Anterior cingulate cortex (tissue), 58 donors: ENCODE measurements at places on chromosomes 1 and 21.
A peak's percentile ranks its signal among the peaks of the same experiment; 100 is the strongest.

GRCh38 chr1:29860056-29860455 is 623.7 kb downstream of the PTPRU start:
- no peak for DNase-seq

- no peak for DNase-seq
Observed at GRCh38 chr1:155202198-155202597, 5.5 kb downstream of the THBS3 start.

- DNase-seq, result no peak
Observed at GRCh38 chr1:185271921-185272320, 45.1 kb downstream of the IVNS1ABP start.

DNA sequence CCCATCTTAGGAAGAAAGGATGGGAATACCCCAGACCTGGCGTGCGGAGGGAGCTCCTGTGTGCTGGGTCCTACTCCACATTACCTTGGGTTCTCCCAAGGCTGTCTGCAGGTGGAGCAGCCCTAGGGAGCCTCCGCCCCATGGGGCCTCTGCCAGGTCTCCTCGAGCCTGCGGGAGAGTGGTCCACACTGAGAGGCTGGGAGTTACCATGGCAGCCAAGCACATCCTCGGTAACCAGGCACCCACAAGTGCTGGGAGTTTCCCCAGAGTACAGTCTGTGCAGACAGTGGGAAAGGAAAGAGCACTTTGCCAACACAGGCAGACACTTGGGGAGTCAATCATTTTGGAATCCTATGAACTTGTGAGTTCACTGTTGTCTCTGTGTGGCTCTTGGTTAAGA is 249.4 kb downstream of the DYRK1A start:
- no peak for DNase-seq

DNA sequence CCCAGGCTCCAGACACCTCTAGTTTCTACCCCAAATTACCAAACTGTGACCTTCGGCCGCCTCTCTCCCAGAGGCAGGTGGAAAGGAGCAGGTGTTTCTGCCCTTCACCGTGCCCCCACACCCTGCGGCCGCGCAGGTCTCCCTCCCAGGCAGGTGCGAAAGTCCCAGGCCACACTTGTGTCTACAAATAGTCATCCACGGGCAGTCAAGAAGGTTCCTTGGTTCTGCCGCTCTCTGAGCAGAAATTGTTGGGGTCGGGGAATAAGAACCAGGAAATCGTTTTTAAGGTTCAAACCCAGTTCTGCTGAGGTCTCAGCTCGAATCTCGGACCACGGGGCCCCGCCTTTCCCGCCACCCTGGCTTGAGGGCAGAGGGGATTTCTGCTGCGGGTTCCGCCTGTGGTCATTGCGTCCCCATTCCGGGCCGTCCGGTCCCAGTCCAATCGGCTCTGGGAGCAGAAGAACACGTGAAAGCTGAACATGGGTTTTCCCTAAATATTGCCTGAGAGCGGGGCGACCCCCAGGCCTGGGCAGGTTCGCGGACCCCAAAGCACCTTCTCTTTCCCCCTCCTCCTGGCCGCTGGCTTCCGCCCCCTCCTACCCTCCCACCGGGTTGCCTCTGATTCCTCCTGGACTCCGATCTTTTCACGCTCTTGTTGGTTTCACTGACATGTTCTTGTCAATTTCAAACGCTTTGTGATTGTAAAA is 1.2 kb upstream of the ATF3 start:
- DNase-seq, result no peak

DNA sequence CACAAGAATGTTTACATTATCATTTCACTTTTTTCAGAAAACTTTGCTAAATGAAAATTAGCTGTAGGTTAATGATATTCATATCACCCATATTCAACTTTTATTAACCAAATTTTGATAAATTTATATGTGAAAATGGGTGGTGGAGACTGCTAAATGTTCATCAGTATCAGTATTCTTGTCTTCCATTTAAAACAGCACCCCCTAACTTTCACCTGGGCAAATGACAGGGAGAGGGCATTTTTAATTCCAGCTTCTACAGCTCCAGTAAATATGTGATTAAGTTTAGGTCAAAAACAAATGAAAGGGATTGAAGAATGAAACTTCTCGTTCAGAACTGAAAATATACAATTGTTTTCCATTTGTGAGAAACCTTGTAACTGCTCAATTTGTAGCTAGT is 722.2 kb downstream of the KCNT2 start:
- no peak for DNase-seq

DNA sequence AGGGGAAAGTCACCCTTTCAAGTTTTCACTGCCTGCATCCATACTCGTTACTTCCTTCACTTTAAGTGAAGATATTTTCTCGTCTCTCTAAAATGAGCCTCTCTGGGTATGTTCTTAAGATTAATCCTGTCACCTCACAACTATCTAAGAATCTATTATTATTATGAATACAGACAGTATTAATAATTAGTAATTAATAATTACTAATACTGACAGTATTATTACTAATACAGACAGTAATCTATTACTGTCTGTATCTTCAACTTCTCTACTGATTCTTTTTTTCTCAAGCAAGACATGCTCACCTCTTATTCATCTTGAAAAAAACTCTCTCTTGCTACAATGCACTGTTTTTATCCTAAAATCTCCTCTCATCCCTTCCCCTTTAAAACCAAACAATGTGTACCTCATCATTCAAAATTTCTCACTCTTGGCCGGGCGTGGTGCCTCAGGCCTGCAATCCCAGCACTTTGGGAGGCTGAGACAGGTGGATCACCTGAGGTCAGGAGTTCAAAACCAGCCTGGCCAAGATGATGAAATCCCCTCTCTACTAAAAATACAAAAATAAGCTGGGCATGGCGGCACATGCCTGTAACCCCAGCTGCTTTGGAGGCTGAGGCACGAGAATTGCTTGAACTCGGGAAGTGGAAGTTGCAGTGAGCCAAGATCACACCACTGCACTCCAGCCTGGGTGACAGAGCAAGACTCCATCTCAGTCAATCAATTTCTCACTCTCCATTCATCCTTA is 7.8 kb downstream of the NRDC start:
- DNase-seq, result no peak

DNA sequence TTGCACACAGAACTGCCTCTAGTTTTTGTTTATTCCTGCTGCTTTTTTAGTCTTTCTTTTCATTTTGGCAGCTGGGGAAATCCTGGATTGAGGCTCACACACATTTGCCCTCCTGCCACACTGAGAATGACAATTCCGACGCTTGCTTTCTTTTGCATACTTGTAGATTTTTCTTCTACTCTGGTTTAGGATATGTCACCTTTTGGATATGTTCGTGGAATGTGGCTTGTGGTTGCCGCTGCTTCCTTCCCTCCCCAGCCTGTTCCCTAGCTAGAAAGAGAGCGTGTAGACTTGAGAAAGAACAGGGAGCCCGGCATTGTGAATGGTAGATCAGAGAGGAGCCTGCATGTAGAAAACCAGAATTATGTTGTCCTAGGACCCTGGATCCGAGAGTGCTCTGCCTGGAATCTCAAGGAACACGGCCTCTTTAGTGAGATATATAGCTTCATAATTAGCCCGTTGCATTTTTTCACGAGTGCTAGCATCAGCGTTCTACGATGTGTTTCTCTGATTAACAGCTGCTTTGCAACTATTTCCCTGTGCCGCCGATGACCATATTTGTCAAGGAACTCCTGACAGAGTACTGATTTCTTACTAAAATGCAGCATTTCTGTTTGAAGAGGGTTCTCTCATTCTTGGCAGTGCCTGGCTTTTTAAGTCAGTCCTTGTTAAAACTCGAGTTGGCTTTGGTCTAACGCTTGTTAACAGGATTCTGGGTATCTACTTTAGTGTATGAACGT is 56.2 kb downstream of the PEX14 start:
- DNase-seq, result no peak

- DNase-seq, result no peak
Observed at GRCh38 chr1:99917214-99917613, 52.6 kb upstream of the SLC35A3 start.

DNA sequence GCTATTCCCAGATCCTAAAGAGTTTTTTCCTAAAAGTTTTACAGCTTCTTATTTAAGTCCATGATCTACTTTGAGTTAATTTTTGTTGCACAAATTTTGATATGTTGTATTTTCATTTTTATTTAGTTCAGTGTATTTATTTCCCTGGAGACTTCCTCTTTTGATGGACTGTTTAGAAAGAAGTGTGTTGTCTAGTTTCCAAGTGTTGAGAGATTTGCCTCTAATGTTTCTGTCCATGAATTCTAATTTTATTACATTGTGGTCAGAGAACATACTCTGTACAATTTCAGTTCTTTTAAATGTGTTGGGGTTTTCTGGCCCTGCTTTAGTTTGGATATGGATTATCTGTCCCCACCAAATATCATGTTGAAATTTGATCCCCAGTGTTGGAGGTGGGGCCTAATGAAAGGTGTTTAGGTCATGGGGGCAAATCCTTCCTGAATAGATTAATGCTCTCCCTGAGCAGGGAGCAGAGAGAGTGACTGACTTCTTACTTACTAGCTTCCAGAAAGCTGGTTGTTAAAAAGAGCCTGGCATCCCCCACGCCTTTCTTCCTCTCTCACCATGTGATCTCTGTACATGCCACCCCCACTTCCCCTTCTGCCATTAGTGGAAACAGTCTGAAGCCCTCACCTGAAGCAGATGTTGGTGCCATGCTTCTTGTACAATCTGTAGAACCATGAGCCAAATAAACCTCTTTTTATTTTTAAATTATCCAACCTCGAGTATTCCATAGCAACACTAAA is 4.6 kb downstream of the CHD1L start:
- DNase-seq, result no peak

GRCh38 chr1:65477414-65478378 is 57.2 kb downstream of the LEPR start:
- DNase-seq, result no peak

DNA sequence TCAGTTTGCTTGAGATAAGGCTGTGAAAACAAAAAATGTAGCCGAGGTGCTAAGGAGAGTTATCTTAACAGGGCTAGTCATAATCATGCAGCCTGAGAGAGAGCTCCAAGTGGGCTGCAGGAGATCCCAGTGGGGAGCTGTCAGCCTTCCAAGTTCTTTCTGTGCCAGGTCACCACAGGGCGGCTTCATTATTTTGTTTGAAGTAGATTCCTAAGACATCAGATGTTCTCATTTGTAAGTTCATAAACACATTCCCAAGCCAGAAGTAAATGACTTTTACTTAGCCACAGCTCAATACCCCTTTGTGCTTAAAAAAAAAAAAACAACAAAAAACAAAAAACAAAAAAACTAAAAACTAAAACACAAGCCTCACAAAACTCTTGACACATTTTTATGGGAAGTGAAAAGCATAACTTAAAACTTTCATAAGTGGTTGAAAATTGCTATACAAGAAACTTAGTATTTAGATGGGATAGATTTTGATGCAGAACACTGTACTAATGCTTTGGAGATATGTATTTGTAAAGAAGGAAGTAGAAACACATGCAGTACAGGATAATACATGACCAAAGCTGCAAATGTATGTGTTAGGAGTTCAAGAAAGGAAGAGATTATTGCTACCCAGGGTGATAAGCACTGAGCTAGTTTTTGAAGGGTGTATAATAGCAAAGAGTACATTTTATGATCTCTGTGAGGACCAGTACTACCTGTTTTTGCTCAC is 8.6 kb downstream of the CDC14A start:
- peak; percentile 16 for DNase-seq

DNA sequence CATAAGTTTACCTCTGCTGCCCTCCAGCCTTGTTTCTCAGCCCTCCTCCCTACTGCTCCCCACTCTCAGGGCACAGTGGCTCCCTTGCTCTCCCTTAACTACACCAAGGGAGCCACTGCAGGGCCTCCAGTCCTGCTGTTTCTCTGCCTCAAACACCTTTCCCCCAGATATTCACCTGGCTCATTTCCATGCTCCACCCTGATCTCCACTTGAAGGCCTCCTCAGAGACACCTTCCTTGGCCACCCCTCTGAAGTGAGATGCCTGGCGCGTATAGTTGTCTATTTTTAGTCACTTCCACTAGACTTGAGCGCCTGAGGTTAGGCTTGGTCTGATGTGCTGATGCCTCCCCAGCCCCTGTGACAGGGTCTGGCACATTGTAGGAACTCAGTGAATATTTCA is 34.9 kb downstream of the SEC16B start:
- DNase-seq, result no peak
